ENCODE measurements at places on chromosomes 3 and 15.

GRCh38 chr3:154131830-154132229 lies 10.6 kb downstream of the ARHGEF26 start:
- DNase-seq, result no peak

- no peak for DNase-seq
Measured at GRCh38 chr3:58666683-58667082, at the start of gene FAM3D. Gene FAM3D, minus strand, starts transcription at chr3:58666774. Its CDS starts 11,211 bp downstream, at chr3:58655563.

DNA sequence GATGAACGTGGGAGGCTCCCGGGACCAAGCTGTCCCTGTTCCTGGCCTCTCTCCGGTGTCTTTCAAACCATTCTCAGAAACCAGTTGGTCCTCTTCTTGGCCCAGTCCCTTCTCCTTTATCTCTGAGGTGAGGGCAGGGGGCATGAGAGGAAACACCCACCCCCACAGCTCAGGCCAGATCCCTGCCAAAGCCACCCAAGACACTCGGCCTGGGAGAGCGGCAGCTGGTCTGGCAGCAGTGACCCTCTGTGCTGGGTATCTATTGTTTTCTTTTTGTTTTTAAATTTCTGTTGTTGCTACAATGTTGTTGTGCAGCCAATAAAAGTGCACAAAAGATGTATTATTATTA lies 27.3 kb downstream of the ACSBG1 start:
- DNase-seq, result no peak

GRCh38 chr3:53536282-53536681 lies 41.9 kb downstream of the CACNA1D start:
- no peak for DNase-seq

DNA sequence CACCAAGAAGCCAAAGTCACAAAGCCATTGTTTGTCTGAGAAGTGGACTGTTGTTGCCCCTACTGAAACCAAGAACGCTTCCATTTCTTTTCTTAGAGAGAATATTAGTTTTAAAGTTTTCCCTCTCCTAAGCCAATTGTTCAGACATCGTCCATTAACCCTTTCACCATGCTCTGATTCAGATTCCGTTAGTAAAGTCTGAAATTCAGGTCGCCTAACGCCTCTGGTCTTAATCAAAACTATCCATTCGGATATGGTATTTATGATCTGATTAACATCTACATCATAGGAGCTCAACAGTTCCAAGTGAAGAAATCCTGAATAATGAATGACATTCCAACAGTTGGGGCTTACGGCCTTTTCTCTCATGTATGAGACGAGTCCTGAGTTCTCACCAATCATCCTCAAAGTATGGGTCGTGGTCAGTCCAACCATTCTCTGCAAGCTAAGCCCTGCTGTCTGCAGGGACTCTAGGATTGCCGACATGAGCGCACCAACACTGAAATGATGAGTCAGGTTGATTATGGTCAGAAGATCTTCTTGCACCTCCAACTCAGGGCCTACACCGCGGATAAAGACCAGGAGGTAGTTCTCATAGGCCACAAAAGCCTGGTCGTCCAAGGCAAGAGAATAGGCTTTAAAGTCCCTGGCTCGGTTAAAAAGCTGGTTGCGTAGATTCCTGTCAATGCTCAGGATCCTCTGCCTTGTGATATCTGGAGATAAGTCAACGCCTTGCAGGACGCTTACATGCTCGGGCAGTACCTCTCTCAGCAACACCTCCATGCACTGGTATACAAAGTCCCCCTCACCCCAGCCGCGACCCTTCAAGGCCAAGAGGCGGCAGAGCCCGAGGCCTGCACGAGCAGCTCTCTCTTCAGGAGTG lies 767 bp downstream of the EPM2AIP1 start:
- DNase-seq, result no peak

GRCh38 chr3:79047581-79047980 lies 720.2 kb downstream of the ROBO1 start:
- DNase-seq, result no peak
